Posterior cingulate gyrus (tissue), 11 donors: ENCODE measurements at places on chromosomes 4 and X.
A peak's percentile ranks its signal among the peaks of the same experiment; 100 is the strongest.

- DNase-seq: peak; percentile 20
Observed at GRCh38 chr4:78776729-78777575, 802 bp downstream of the BMP2K start.

DNA sequence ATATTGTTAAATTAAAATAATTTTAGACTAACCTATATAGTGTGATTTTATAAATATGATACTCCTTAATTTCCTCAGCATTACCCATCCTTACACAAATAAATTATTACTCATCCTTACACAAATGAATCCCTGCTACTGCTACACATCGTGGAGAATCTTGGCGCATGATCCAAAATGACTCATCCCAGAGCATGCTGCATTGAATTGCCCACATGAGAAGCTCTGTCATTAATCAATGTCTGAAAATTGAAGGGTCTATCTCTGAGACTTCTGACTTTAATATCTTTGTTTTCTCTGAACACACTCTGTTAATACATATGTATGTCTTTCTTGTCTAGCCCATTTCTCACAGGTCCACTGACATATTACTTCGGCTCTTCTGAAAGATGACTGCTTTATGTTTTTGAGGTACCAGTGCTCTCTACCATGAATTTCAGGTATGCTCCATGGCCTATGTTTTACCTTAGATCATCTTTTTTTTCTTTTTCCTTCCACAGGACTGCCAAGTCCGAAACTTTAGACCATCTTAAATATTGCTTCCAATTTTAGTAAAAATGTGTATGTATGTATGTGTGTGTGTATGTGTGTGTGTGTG lies 15.7 kb upstream of the DUSP21 start:
- DNase-seq: no peak

DNA sequence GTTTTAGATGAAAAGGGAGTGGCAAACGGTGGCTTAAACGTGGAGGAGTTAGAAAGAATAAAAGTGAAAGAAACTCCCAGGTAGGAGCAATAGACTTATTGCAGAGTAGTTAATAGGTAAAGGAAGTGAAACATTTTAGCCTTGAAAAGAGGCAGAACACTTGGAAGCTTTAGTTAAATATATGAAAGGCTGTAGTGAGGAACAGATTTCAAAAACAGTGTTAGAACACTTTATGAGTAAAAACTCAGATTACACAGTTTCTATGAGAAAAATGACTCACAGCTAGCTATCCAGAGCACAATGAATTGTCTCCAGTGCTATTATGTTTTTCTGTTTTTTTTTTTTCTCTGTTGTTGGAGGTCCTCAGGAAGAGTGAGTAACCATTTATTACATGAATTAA lies 45.8 kb downstream of the TACR3 start:
- no peak for DNase-seq

DNA sequence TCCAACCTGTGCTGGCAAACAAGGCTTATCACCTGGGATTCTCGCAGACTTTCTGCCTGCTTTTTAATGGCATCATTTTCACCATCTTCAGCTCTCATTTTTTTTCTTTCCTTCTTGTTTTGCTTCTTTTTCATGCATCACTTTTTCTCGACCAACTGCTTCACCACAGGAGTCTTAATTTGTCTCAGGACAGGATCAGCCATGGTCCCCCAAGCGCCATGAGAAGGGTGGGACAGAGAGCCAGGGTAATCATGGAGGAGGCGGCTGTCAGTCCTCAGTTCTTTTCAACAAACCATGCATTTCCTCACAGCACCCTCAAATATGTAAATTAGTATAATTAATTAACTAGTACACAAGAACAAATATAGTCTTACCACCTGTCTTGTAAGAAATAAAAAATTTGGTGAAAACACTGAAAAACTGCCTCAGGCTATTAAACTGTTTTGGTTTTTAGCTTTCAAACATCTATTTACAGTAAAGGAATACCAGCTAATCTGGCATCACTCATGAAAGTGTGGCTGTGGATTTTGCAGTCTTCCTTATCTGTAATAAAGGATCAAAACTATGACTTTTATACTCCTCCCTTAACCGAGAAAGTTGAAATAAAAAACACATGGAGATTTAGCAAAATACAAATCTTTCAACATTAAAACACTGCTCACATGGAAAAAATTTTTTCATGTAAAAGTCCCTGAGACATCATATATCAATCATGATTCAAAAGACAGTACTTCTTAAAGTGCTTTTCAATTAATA lies 19.1 kb downstream of the EIF4E start:
- DNase-seq: no peak

DNA sequence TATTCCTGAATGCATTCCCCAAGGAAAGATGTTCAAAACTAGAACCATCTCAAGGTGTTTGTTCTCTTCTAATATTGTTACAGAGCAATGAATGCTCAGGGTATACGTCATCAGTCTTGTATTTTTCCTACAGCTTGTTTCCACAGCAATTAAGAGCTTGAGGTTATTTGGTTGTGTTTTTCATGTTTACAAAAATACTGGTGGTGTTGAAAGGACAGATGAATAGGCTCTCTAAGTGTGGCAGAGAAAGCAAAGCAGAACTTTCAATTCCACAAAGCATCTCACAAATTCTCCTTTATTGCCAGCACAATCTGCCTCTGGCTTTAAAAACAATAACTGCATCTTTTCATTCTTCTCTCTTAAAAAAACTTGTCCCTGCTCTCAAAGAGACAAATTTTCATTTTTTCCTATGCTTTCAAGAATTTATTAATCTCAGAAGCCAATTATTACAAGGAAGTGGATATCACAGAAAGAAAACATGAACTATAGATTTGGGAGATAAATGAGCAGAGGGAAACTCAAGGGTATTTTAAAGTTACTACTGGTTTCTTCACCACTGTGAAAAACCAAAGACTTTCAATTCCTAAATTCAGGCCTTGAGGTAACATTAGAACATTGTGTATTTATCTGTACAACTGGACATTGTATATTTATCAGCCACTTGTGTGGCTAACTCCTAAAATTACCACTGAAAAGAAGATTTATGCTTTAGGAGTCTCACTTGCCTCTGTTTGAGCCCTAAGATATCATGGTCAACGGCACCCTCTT lies 49.2 kb downstream of the DDX53 start:
- DNase-seq: no peak

GRCh38 chr4:106264331-106264728 lies 51.7 kb downstream of the TBCK start:
- no peak for DNase-seq

GRCh38 chr4:64780664-64781063 lies 371.4 kb upstream of the TECRL start:
- no peak for DNase-seq

DNA sequence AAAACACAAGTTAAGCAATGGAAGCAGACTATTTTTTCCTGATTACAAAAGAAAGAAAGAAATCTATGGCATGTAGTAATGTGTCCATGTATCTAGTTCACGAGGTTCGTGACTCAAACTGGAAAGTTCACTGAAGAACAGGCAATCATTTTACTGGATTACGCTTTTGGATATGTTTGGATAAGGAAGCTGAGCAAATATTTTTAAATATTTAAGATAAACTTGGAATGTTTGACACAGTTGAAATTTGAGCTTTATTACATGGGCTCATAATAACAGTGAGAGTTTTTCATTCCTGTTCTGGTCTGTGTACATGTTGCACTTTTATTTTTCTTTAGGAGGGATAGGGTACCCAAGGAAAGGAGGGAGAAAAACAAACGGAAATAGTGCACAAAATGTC lies 244.2 kb upstream of the GK2 start:
- DNase-seq: no peak

- DNase-seq: no peak
Observed at GRCh38 chr4:87026800-87027495, 92.1 kb downstream of the AFF1 start.

DNA sequence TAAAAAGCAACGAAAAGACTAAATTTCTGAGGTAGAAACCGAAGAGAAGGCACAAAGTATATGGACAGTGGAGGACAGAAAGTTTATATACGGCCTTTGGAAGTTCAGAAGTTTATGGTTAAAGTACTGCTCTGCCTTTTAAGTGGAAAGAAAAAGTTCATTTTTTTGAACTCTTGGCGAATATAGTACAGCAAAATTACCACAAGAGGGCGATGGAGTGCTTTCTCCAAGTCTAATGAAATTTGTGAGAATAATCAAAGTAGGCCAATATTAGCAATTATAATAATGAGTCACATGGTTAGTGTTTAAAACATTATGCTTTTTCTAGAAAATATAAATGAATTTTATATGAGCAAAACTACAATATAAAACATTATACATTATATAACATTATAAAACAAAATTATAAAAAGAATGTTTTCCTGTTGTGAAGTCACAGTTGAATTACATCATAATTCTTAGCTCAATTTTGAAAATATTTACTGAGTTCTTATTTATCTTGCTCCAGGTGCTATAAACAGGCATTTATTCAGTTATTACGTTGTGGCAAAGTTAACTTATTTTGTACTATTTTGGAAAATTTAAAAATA lies 136.2 kb upstream of the BMPR1B start:
- DNase-seq: no peak

- no peak for DNase-seq
Observed at GRCh38 chrX:49999087-49999486, 76.7 kb downstream of the CLCN5 start.

DNA sequence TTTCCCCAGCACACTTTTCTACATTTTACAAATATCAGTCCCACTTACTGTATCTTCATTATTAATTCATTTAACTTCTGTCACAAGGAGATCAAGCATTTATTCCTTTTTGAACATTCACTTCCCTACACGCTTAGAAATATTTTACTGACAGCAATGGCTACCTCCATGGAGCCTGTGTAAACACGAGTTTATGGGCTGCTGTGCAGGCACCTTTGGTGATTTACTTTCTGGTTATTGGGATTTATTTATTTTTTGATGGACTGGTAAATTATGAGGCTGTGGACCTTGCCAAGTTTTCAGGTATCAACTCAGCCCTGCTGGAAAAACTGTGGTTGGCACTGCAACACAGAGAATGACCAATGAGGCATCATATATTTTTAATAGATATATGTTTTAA lies 45.4 kb upstream of the PAQR3 start:
- DNase-seq: no peak

DNA sequence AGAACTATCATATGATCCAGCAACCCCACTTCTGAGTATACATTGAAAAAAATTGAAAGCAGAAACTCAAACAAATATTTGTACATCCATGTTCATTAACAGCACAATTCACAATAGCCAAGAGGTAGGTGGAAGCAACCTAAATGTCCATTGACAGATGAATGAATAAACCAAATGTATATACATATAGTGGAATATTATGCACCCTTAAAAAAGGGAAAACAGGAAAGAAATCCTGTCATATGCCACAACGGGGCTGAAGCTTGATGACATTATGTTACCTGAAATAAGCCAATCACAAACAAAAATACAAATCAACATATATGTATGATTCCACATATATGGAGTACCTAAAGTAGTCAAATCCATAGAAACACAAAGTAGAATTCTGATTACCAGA lies 68.0 kb downstream of the ZAR1 start:
- DNase-seq: no peak

DNA sequence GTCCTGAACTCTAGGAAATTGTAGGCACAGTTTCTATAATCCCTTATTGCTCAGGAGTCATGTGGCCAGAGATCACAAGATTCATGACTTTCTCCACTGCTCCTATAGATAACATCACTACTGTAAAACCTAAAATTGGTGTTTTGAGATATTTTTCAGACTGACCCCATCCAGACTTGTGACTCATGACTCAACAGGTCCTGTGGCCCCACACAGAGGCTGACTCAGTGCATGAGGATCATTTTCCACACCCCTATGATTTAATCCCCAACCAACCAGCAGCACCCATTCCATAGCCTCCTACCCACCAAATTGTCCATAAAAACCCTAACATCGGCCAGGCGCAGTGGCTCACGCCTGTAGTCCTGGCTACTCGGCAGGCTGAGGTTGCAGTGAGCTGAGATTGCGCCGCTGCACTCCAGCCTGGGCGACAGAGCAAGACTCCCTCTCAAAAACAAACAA lies 13.2 kb upstream of the XIAP start:
- no peak for DNase-seq

DNA sequence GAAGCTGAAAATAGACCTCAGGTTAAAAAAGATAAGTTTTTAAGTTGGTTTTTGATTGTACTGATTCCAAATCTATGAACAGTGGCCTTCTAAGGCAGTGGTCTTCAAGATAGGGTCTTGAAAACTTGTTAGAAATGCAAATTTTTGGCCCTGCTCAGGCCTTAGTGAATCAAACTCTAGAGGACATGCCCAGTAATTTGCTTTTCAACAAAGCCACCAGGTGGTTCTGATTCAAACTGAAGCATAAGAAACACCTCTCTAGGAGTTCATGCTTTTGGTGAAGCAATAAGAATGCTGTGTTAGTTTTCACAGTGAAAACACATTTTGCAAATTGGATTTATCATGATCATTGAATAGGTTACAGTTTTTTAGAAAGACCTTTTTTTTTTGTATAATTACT lies 1849.4 kb upstream of the AGA start:
- no peak for DNase-seq

DNA sequence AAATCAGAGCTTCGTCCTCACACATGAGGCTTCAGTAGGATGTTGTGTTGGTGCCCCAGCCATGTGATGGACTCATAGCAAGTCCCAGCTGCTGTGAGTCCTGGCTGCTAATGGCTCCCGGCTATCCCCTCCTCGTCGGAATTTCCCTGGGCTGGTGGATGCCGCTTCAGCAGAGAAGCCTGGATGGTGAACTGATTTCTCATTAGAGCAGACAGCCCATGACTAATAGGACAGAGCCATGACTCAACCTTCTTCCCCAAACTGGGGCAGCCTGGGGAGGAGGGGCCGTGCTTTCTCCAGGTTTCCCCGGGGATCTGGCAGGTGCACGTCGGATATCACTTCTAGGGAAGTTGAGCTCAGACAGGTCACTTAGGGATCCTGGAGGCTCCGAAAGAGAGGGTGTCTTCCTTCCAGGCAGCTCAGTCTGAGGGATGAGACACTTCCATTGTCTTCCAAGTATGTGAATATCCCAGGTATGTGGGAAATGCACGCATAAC lies 112.7 kb downstream of the ASMT start:
- DNase-seq: no peak

DNA sequence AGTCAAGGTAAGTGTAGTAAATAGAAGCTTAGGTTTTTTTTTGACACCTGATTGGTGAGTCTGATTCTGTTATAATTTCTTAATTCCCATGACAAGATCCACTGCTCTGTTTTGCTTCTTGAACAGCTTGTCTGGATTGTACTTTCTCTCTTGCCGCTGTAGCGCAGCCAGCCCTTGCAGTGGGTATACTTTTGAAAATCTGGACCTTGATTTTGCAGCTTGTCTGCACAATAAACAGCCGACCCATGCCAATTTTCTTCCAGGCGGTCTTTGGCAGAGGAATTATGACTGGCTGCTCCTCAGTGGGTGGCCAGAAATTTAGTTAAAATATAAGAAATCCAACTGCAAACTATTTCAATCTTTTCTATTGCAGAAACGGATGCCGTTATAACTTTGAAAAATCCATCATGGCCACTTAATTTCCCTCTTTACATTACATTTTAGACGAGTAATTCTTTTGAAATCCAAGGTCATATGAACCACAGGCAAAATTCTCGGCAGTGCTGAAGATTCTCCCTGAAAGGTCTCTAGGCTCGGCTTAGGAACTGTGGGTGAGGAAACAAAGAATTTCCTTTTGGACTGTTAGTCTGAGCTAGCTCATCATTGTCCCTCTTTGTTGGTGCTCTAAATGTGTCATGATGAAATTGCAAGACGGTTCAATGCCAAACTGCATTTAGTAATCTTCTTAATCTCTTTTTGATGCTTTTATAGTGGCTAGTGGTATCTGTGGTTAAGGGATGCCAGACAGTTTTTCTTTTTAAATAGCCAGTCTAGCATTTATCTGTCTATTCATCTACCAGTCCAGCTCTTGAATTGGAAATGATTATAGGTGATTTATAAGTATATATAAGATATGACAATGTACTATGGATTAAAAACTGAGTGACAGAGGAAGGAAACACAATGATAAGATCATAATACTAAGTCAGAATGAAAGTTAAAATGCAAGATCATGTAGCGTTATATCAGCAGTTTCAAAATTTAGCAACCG lies 31.5 kb upstream of the PTTG2 start:
- DNase-seq: peak; percentile 91
